ENCODE measurements at places on chromosomes 4 and X. TPM values are rescaled to one million over a fixed set of nuclear protein-coding genes. Genes with fewer than 3 reads are reported as not detected.

DNA sequence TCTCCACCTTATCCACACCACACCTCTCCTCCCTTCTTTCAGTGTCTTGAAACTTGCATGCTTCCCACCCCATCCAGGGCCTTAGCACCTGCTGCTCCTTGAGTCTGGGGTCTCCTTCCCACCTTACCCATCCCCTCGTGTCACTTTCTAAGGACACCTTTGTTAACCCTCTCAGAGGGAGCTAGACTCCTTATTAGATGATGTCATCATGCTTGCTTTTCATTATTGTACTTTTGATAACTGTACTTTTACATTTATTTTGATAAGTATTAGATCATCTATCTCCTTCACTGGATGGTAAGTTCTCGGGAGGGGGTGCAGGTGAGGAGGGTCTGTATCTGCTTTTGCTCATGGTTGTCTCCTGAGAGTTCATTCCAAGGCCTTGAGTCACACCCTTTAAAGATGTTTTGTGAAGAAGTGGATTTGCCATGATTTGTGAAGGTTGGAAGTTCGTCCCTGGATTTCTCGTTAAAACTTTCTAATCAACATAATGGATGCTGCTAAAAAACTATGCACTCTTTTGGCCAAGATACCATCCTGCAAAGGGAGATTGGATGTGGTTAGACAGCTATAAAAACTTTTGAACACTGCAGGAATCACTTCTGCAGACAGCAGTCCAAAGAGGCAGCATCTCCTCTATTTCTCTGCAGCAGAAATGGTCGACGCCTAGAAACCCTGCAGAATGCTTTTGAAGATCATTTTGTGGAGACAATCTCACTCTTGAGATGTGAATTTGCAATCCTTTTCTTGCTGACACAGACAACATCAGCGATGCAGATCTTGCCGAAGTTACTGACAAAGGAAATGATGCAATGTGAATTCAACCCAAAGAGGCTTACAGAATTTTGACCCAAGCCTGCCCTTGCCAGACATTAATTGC is 69.6 kb downstream of the ENPP6 start:
- DNase-seq = no peak

DNA sequence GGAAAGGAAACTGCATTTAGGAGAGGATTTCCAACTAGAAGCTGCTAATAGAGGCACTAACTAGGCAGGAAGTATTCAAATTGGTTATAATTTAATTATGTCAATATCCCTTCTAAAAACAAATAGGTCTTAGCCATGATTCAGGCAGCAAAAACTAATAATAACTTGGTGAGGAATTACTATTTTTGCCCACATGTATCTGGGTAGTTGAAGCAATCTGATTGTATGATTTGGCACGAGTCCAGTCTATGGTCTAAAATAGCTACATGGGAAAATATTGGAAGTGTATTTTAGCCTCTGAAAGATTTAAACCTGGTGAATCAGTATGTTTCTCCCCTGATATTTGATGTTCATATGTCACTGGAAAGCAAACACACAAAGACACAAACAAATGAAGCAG is 62.2 kb downstream of the MFAP3L start:
- no peak for DNase-seq

GRCh38 chr4:157012781-157013180 is 41.2 kb upstream of the PDGFC start:
- DNase-seq = no peak

DNA sequence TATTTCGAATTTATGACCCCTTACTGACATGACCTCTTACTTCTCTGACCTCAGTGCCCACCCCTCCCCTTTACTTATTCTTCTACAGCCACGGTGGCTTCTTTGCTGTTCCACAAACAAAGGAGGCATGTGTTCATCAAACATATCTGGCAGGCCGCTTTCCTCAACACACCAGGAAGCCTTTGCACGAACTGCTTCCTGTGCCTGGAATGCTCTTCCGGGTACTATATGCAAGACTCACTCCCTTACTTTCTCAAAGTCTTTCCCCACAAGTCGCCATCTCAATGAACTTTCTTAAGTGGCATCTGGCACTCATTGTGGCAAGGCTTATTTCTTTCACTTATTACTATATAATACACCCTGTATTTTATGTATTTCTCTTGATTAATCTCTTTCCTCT is 351.5 kb upstream of the DDX53 start:
- no peak for DNase-seq

DNA sequence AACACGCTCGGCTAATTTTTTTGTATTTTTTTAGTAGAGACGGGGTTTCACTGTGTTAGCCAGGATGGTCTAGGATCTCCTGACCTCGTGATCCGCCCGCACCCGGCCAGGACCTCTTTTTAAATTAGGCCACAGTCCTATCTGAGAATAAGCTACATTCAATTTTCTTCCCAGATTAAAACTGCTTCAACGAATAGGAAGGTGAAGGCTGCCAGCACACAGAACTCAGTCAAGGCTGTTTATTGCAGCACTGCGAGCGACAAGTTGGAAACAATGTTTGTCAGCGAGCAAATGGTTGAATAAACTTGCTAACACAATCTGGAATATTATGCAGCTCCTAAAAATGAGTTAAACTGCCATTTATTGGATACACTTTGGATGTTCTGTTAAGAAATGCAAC is 1.9 kb downstream of the GRPEL1 start:
- DNase-seq = no peak

DNA sequence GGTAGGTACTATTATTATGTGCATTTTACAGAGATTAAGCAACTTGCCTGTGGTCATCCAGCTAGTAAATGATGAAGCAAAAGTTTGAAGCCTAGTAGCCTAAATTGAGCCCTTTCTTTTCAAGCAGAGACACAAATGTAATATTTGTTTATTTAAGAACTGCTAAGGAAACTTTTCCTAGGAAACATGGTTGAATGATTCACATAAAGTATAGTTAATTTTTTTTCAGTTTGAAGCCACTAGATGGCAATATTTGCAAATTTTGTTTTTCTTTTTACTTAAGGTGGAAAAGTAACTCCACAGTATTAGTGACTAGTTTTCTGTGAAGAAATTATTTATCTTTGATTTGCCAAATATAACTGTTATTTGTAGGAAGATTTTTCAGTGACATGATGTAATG is 52.8 kb upstream of the ANKRD17 start:
- DNase-seq = no peak

DNA sequence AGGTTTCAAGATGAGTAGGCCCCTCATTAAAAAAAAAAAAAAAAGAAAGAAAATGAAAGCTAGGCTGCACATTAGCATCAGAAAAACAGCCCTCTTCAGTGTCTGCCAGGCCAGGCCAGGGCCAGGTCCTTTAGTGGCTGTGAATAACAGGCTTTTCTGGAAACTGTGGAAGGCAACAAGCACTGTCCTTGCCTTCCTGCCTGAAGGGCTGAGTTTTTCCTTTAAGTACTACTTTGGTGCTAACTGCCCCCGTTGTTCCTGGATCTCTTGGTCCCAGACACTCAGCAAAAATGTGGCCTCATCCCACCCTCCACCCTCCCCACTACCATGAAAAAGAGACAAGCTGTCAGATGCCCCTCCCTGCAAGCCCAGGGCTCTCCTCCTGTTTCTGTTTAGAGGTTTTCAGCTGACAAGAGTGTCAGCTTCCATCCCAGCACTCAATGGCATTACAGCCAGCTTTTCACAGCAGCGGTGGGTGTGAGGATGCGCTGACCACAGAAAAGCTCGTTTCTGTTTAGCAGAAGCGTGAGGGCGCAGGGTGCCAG is 174.2 kb downstream of the NHS start:
- DNase-seq = no peak

GRCh38 chrX:69428216-69428615 is 75.9 kb upstream of the NALF2 start:
- no peak for DNase-seq

DNA sequence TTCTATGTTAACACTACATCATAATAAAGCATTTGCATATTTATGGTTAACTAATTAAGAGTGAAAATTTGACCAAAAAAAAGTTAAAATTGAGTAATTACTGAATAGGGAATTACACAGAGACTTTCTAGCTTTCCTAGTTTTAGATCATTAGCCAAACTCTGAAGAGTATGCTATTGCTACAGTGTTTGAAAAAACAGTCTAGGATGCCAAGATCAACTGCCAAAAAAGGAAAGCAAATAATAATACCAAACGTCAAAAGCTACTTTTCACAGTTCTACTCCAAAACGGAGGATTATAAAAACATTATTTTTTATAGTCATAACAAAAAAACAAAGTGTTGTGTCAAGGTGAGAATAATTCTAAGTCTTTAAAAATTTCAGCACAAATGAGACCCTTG is 359.8 kb upstream of the CTSO start:
- no peak for DNase-seq

GRCh38 chr4:185846505-185847150 is 34.6 kb upstream of the SORBS2 start:
- DNase-seq = no peak

DNA sequence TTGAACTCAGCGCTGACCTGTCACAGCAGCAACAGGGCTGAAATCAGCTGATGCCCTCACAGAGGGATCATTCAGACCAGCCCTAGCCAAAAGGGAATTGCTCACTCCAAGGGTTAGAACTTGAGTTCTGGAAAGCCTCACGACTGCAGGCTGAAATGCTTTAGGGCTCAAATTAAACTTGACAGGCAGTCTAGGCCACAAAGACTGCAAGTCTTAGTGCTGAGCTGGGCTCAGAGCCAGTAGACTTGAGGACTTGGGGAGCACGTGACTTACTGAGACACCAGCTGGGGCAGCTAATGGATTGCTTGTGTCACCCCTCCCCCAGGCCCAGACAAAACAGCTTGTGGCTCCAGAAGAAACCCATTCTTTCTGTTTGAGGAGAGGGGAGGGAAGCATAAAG is 119.0 kb upstream of the SLC6A14 start:
- DNase-seq = no peak

GRCh38 chr4:137774501-137774900 is 242.2 kb upstream of the PCDH18 start:
- no peak for DNase-seq

DNA sequence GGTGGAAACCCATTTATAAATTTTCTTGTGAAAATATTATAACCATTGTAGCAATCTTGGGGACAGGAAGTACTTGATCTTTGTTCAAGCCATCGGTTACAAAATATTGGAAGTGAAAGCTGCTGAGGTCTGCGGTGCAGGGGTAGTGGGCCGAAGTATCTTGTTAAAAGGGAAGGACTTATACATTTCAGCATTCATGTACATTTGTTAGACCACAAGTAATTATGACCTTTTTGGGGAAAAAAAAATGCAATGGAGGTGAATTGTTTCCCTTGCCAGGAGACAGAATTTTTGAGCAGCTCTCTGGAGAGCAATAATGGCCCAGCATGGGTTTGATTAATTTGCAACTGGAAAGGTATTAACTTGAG is 121.3 kb downstream of the EGF start:
- DNase-seq = no peak

DNA sequence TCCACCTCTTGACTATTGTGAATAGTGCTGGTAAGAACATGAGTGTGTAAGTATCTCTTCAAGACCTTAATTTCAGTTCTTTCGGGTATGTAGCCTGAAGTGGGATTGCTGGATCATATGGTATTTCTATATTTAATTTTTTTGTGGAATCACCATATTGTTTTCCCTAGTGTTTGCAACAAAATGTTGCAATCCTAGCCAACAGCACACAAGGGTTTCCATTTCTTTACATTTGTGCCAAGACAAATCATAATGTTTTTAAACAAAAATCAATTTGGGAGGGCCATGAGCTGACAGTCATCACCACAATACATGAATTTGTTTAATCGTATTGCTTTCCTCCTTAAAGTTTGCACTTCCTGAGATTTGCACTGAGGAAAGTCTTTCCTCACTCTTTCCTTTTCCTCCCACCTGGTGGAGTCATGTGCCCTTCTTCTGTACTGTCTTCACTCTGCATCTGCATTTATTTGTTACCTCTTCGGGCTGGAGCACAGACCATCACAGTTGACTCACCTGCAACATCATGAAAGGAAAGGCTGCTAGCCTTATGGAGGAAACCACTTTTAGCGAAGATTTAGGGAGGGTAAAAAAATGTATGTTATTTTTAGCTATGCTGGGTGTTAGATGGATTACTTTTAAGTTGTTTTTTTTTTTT is 269.4 kb downstream of the DCTD start:
- no peak for DNase-seq

Gene MFAP3L
- 95.6 TPM for total RNA-seq

Gene FAM241A
- 4.0 TPM for total RNA-seq

Gene IQSEC2
- 17.7 TPM for total RNA-seq

Gene RTL9
- total RNA-seq = not detected

Gene ABCG2
- total RNA-seq = 1.2 TPM

Gene SPACA5
- not detected for total RNA-seq

Gene WWC2
- 11.3 TPM for total RNA-seq

Gene SHROOM4
- total RNA-seq = 3.3 TPM

Gene FGF2
- 6.1 TPM for total RNA-seq

Gene GAB1
- total RNA-seq = 38.1 TPM
